Right cardiac atrium (tissue), 5 donors: ENCODE measurements at places on chromosomes 2 and 18. TPM values are rescaled to one million over a fixed set of nuclear protein-coding genes. Genes with fewer than 3 reads are reported as not detected.

DNA sequence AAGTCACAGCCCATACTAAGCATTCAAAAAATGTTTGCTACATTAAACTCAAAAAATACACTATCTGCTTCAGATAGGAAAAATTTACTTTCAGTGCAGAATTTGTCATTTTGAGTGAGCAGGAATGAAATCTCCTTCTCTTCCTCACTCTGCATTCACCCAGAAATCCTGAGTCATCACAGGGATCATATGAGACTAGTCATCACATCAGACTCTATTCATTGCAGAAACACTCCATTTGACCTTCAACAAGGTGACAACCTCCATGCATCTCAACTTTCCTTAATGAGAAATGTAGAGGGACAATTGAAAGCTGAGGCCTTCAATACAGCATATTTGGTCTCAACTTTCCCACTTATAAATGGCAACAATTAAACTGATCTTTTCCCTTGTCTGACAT, 130.4 kb upstream of the CYP26B1 start:
- no peak for DNase-seq

DNA sequence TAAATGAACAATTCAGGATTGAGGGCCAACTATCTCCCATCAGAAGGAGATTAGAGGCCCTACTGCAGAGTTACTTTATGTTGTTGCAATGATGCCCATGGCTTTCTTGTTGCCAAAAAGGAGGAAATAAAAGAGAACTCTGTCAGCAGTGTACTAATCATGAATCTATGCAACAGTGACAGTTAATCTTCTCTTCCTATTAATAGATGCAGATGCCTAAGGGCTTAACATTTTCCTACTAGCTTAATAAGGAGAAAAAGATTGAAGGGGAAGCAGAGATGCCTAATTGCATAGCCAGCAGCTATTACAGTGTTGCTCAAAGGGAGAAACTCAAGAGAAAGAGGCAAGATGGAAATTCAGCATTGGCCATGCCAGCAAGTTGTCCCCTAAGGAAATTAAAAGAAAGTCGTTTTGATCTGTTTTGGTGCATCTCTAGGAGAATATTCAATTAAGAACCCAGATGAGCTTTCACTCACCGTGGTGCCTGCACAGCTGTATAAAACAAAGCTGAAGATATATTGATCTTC, 107.1 kb upstream of the KCNJ3 start:
- DNase-seq, result no peak

- no peak for DNase-seq
Observed at GRCh38 chr2:230564805-230565779, 147.6 kb upstream of the CAB39 start.

The CCDC121 gene
- 5.4 TPM for total RNA-seq
